ENCODE measurements at places on chromosomes 7 and 10.

DNA sequence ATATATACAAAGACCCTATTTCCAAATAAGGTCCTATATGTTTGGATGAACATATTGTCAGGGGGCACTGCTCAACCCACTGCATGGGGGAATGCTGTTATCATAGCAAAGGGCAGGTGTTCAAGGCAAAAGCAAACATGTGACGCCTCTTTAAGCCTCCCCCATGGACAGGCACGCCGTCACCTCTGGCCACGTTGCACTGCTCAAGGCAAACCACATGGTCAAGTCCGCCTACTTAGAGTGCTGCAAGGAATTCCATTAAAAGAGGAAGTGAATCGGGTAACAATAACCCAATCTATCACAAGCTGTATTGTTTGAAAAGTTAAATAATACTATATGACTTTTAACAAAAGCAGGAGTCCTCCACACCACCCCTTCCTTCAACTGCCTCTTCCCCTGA is 8.8 kb upstream of the CALD1 start:
- DNase-seq = no peak

GRCh38 chr7:133770863-133771492 is 356.2 kb upstream of the LRGUK start:
- DNase-seq = no peak

DNA sequence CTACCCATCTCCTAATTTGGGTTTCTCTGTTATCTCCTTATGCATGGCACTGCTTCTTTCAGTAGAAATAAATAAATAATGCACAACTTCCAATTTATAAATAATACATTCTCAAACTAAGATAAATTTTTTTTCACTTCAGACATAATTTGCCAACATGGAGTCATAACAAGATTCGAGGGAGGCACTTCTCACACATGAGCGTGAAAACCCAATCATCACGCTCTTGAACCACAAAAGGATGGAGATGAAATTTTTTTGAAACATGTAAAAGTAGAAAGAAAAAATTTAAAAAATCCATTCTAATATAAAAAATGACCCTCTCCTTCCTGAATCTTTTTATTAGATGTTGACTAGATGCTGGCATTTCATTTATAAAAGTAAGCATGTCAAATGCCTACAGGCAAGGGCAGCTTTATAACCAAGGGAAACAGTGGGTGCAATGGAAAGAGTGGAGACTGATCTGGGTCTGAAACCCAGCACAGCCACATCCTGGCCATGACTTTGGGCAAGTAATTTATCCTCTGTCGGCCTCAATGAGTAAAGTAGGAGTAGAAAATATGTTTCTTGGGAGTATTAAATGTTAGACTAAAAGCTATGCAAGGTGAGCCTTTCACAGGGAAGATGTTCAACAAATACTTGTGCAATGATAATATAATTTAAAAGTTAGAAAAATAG is 185.0 kb downstream of the STK31 start:
- DNase-seq = no peak

DNA sequence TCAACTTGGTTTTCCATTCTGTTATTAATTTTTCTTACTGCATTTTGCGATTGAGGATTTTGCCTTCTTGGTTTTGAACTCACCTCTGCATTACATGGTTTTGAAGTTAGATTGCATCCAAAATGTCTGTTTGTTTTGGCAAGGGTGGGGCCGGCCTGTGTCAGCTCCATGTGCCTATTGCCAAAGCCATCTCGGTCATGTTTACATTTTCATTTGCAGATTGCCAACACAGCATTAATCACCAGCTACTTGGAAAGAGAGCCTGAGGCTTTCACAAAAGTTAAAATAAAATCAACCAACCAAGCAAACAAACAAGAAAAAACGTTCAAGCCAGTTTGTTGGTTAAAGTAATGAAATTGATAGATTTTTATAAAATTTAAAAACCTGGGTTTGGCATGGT is 695.8 kb downstream of the TYW1 start:
- no peak for DNase-seq

GRCh38 chr7:104956753-104957450 is 57.1 kb upstream of the KMT2E start:
- peak; percentile 15 for DNase-seq

DNA sequence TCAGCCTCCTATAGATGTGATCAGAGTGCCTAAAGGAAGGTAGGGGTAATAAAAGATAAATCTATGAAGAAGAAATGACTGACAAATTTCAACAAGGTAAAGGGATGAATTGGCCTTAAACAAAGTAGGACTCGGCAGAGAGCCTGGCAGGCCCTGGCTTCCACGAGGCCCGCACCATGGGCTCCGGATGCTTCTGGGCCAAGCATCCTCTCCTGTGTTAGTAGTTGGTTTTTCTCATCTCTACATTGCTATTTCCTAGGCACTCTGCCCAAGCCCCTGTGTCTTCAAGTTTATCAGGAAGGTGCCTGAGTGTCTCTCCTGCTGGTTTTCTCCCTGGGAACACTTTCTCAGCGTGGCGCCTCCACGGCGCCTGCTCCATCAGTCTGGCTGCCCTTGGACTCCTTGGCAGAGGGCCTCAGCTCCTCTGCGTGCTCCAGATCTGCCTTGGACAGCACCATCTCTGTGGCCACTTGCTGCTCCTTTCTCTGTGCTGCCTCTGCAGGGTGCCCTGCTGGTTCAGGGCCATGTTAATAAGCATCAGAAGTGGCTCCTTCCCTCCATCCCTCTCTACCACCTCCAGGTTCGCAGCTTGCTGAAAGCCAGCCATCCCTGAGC is 413.3 kb upstream of the DPP6 start:
- DNase-seq = no peak

- DNase-seq = no peak
Measured at GRCh38 chr10:109374215-109374614, 549.1 kb downstream of the XPNPEP1 start.

- no peak for DNase-seq
Measured at GRCh38 chr7:45593877-45594276, 19.7 kb downstream of the ADCY1 start.

GRCh38 chr7:137539111-137539715 is 195.7 kb upstream of the PTN start:
- no peak for DNase-seq

DNA sequence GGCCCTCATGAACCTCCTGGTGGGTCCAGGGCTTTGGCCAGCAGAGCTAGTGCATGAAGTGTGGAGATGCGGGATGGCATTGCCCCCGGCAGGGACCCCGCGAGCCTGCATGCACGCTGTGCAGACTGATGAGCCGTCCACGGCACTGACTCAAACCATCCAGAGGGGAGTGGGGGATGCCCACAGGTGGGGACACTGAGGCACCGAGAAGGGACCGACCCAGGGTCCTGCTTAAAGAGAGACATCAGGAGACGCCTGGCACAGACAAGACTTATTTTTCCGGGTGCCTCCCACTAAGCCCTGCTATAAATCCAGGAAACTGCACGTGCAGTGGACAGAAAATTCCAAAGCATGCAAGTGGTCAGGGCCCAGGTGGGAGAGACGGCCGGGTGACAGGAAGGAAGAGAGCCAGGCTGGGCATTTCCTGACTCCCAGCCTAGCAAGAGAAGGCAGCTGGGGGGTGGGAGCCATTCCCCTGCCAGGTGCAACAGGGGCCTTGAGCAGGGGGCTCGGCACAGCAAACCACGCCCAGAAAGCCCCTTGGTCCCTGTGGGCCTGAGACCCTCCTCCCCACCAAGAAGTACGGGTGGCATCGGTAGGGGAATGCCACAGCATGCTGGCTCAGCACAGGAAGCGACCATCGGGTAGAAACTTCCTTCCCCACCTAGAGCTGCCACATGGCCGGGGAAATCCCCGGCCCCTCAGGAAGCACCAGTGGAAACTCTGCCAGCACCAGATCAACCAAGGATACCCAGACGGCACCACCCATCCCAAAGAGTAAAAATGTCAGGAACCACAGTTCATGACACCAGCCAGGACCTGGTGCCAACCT is 91.5 kb downstream of the FOXL3 start:
- DNase-seq = peak; percentile 50

GRCh38 chr7:121204537-121204936 is 124.3 kb upstream of the WNT16 start:
- no peak for DNase-seq

GRCh38 chr7:38973760-38974159 is 3.9 kb upstream of the POU6F2 start:
- DNase-seq = no peak

GRCh38 chr7:28703037-28703765 is 254.9 kb downstream of the TRIL start:
- DNase-seq = no peak

DNA sequence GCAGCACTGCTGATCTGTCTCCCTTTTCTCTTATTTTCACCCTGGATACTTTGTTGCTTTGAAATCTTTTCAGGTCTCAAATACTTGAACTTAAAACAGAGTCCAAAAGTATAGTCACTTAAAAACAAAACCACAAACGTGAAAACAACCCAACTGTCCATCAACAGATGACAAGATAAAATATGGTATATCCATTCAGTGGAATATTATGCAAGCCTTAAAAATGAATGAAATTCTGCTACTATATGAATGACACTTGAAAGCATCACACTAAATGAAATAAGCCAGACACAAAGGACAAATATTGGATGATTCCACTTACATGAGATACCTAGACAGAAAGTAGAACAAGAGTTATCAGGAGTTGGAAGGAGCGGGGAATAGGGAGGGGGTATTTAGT is 44.7 kb upstream of the EFCAB10 start:
- DNase-seq = no peak

DNA sequence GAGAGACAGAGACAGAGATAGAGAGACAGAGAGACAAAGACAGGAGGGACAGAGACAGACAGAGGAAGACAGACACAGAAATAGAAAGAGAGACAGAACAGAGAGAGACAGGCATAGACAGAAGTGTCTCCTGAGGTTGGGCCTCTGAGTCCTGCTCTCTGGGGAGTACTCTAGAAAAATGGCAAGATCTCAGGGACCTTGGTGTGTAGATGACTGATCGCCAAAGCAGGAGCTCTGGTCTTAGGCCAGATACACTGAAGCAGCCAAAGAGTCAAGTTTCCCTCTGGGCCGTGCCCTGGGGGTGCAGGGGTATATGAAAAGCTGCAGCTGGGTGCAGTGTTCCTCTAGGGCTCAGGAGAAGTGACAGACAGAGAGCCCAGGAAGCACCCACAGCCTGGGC is 176.6 kb upstream of the TNS3 start:
- DNase-seq = no peak

DNA sequence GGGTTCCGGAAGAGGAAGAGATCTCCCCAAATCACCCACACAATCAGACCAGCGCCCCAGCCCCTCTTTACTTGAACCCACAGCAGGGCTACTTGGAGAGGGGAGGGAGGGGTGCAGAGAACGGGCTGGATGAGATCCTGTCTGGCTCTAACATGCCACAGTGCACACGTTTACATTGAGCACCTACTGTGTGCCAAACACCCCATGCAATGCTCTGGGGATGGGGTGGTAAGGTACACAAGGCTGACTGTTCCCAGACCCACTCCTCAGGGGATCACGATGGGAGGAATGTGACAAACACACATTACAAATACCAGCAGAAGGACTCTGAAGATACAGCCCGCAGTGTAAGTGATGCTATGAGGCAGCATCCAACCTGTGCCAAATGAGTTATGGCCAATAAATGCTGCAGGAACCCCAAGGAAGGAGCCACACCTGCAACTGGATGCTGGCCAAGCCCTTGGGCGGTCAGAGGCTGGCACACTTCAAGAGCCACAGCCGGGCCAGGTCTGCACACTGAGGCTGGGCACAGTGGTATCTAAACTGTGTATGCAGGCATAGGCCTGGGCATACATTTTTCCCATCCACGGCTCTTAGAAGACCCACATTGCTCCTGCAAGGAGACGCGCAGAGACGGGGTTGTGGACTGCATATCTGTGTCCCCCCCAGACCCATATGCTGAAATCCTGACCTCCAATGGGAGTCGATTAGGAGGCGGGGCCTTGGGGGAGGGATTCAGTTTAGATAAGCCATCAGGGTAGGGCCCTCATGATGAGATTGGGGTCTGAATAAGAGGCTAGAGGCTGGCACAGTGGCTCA is 6.4 kb downstream of the SPOCK2 start:
- no peak for DNase-seq

DNA sequence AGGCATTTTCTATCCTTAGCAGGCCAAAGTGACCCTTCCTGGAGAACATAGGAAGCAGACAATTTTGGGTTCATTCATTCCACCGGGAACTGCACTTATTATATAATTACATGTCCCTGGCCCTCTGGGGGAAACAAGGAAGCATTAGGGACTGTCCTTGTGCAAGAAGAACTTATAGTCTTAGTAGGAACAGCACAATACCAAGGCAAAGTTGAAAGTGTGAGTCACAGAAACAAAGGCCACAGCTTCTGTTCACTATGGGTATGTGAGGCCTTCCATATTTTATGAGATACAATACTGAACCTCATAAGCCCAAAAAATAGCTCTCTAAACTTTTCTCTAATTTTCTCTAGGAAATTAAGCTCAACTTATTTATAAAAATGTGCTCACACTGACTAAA is 18.4 kb upstream of the AKR1B10 start:
- DNase-seq = no peak

DNA sequence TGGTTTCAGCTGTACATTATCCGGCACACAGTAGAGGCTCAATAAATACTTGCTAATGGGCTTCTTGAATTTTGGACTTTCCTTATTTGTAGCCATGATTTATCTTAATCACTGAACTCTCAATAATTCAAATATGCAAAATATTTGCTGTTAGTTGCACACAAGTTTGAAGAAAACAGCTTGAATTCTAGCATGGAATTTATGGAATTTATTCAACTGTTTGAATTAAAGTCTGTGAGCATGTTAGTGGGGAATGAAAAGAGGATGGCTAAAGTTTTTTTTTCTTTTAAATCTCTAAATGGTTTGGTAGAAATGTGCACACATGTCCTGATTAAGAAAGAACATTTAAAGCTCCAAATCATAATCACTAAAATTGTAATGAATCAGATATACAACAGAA is 42.5 kb downstream of the SIRT1 start:
- no peak for DNase-seq

GRCh38 chr10:44517635-44518034 is 132.7 kb upstream of the CXCL12 start:
- no peak for DNase-seq

- no peak for DNase-seq
Measured at GRCh38 chr10:49418328-49418727, 22.4 kb upstream of the DRGX start.

GRCh38 chr7:41889040-41889439 is 186.2 kb upstream of the INHBA start:
- no peak for DNase-seq

DNA sequence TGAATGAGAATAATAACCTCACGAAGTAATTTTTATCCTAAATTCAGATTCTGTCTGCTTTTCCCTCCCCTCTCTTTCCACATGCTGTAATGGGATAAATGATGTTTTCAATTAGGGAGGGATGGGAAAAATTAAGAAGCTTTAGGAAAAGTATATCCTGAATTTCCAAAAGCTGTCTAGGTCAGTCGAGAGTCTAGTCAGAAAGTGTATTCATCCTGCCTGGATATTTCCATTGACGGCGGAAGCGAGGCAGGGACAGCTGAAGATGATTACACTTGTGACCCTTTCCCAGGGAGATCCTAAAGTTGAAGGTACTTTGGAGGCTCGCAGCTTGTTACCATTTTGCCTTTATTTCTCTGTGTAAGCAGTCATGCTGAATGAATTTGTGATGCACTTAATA is 204.1 kb downstream of the ZNF365 start:
- no peak for DNase-seq

GRCh38 chr10:117454502-117454901 is 79.3 kb upstream of the PDZD8 start:
- no peak for DNase-seq

Data from activated naive CD4-positive, alpha-beta T cell treated with Interleukin-2 at 50 U/mL for 16 hours (primary cell).